ENCODE measurements at places on chromosomes 4 and X. TPM values are rescaled to one million over a fixed set of nuclear protein-coding genes. Genes with fewer than 3 reads are reported as not detected.
A peak's percentile ranks its signal among the peaks of the same experiment; 100 is the strongest.

GRCh38 chr4:13872155-13872554, 244.6 kb upstream of the BOD1L1 start:
- H3K4me1 ChIP-seq, result no peaks in the 10 kb centered on the region
- no peaks in the 10 kb centered on the region for H3K36me3 ChIP-seq
- DNase-seq, result no peak

DNA sequence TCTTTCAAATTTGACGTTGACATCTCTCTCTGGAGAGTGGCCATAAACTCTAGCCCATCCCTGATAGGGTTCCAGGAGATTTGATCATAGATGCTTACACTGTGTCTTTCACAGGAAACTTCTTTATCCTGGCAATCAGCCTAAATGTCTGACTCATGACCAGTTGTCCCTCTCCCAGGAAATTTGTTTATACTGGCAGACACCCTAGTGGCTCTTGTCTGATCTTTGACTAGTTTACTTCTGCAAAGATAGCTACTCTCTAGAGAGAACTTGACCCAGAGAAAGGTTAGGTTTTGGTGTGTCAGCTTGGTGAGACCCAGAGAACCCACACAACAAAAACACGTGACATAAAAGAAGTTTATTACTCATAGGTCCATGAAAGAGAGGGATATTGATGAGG, 509.8 kb downstream of the CENPC start:
- H3K36me3 ChIP-seq, result no peaks in the 10 kb centered on the region
- DNase-seq, result no peak
- no peak overlapping the region for H3K27ac ChIP-seq
- no peaks in the 10 kb centered on the region for H3K4me1 ChIP-seq
- H3K27me3 ChIP-seq, result no peaks in the 10 kb centered on the region

DNA sequence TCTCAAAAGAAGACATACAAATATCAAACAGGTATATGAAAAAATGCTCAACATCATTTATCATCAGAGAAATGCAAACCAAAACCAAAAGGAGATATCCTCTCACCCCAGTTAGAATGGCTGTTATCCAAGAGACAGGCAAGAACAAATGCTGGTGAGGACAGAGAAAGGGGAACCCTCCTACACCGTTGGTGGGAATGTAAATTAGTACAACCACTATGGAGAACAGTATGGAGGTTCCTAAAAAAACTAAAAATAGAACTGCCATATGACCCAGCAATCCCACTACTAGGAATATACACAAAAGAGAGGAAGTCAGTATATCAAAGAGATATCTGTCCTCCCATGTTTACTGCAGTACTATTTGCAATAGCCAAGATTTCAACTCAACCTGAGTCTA, 83.5 kb downstream of the CDS1 start:
- peaks cover 5% of the 10 kb centered on the region for H3K27me3 ChIP-seq
- no peak overlapping the region for H3K4me3 ChIP-seq
- no peaks in the 10 kb centered on the region for H3K36me3 ChIP-seq
- DNase-seq, result no peak
- no peak overlapping the region for H3K27ac ChIP-seq

- H3K27ac ChIP-seq, result no peak overlapping the region
- no peak overlapping the region for H3K4me3 ChIP-seq
- no peak for DNase-seq
- no peaks in the 10 kb centered on the region for H3K4me1 ChIP-seq
Measured at GRCh38 chr4:176453079-176453478, 133.3 kb downstream of the SPCS3 start.

DNA sequence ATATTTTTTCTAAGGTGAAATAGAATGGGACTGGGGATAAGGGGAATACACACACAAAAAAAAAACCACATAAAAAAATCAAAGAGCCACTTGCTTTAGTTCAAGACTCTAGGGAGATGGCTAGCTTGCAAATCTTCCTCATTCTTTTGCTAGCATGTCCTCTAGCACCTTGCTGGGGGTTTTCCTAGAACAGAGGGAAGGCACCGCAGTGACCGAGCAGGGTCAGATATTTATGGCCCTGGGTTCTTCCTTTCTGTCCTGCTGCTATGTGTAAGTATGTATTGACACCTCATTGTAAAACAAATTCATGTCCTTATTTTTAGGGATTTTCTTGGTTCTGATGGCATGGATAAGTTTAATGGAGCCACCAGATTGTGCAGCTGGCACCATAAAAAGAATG, 81.2 kb downstream of the SHISA3 start:
- H3K4me1 ChIP-seq, result no peaks in the 10 kb centered on the region
- no peak overlapping the region for H3K4me3 ChIP-seq
- no peaks in the 10 kb centered on the region for H3K36me3 ChIP-seq

- H3K27ac ChIP-seq, result no peak overlapping the region
- H3K36me3 ChIP-seq, result no peaks in the 10 kb centered on the region
- H3K4me1 ChIP-seq, result no peaks in the 10 kb centered on the region
- no peaks in the 10 kb centered on the region for H3K27me3 ChIP-seq
Measured at GRCh38 chr4:143667461-143667860, 33.0 kb downstream of the FREM3 start.

- H3K27ac ChIP-seq, result no peak overlapping the region
- no peaks in the 10 kb centered on the region for H3K4me1 ChIP-seq
- H3K36me3 ChIP-seq, result no peaks in the 10 kb centered on the region
- peaks cover 4% of the 10 kb centered on the region for H3K27me3 ChIP-seq
- no peak overlapping the region for H3K4me3 ChIP-seq
- DNase-seq, result peak; percentile 21
Measured at GRCh38 chrX:8879750-8880149, 78.6 kb upstream of the FAM9A start.

- no peak overlapping the region for H3K4me3 ChIP-seq
- no peaks in the 10 kb centered on the region for H3K36me3 ChIP-seq
- no peak overlapping the region for H3K27ac ChIP-seq
- DNase-seq, result no peak
Measured at GRCh38 chrX:66622209-66622608, 16.7 kb downstream of the EDA2R start.

DNA sequence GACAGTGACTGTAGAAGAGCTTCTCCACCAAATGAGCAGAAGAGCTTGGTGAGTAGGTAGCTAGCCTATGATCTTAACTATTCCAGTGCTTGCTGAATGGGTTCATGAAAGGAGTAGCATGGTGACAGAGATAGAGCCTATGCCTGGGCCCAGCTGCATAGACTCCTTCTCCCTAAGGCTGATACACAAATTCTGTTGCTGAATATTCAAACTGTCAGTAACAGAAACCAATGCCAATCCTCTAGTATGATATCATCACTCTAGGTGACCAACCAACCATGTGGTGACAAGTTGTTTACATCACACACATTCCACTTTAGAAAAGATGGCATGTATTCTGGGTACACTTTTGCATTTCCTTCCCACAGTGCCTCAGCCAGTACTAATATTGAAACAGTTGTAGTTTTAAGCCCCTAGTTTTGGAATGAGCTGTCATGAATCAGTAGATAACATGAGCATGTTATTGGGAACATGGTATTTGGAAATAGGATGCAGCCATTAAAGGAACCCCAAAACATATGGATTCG, 103.4 kb upstream of the GRXCR1 start:
- no peak overlapping the region for H3K4me3 ChIP-seq
- DNase-seq, result no peak
- no peak overlapping the region for H3K27ac ChIP-seq
- H3K4me1 ChIP-seq, result peaks cover 4% of the 10 kb centered on the region

- H3K27ac ChIP-seq, result no peak overlapping the region
- H3K27me3 ChIP-seq, result no peaks in the 10 kb centered on the region
- no peak overlapping the region for H3K4me3 ChIP-seq
- DNase-seq, result no peak
Measured at GRCh38 chrX:74061879-74062278, 242.1 kb upstream of the ZCCHC13 start.

DNA sequence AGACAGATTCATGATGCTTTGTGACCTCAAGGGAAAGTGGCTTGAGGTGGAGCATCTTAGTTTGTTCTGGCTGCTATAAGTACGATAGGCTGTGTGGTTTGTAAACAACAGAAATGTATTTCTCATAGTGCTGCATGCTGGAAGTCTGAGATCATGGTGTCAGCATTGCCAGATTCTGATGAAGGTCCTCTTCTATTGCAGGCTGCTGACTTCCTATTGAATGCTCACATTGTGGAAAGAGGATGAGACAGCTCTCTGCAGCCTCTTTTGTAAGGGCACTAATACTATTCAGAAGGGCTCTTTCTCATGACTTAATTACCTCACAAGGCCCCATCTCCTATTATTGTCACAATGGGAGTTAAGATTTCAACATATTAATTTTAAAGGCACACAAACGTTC, 1674.0 kb upstream of the PCDH7 start:
- no peak for DNase-seq
- H3K4me1 ChIP-seq, result no peaks in the 10 kb centered on the region
- no peaks in the 10 kb centered on the region for H3K27me3 ChIP-seq
- no peak overlapping the region for H3K4me3 ChIP-seq
- no peak overlapping the region for H3K27ac ChIP-seq

DNA sequence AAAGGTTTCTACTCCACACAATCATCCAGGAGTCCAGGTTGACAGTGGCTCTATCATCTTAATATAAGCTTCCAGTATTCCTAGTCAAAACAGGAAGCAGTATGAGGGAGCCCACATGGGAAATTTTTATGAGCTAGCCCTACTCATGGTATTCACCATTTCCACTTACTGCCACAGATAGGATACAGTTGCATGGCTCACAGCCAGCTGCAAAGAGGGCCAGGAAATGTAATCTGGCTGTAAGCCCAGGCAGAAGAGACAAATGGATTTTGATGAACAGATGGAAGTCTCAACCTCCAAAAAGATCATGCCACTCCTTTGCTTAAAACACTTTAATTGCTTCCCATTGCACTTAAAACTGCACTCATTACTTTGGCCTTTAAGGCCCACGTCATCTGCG, 150.6 kb downstream of the ADAMTS3 start:
- H3K36me3 ChIP-seq, result no peaks in the 10 kb centered on the region
- H3K4me1 ChIP-seq, result no peaks in the 10 kb centered on the region
- no peak overlapping the region for H3K27ac ChIP-seq
- DNase-seq, result no peak
- H3K27me3 ChIP-seq, result no peaks in the 10 kb centered on the region
- no peak overlapping the region for H3K4me3 ChIP-seq

DNA sequence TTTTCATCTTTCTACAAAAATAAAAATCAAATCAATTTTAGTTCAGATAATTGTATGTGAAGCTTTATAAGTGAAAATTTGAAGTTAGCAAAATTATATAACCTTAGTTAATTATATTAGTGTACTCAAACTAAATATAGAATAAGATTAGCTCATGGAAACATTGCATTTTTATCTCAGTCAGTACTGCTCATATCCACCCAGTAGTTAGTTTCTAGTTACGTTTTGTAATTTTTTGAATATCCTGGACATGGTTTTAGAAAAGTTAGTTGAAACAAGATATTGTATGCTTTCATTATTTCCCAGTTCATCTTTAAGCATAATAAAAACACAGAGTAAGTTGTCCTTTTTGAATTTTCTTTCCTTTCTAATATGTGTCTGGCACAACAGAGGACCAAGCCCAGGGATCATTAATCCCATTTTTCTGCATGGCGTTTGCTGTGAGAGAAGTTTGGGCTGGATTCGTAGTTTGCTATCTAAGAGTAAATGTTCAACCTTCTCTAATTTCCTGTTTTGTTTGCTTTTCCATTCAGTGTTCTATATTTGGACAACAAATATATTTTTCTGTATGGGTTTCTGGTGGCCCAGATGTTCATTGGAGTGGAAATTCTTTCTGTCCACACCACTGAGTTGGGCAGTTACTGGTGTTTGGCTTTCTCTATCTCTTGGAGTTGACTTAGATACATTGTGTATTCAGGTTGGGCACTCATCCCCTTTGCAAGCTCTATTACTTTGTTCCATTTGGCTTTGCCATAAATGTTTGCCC, 12.1 kb downstream of the TBL1X start:
- H3K27ac ChIP-seq, result no peak overlapping the region
- H3K4me3 ChIP-seq, result no peak overlapping the region
- H3K4me1 ChIP-seq, result peaks cover 10% of the 10 kb centered on the region

DNA sequence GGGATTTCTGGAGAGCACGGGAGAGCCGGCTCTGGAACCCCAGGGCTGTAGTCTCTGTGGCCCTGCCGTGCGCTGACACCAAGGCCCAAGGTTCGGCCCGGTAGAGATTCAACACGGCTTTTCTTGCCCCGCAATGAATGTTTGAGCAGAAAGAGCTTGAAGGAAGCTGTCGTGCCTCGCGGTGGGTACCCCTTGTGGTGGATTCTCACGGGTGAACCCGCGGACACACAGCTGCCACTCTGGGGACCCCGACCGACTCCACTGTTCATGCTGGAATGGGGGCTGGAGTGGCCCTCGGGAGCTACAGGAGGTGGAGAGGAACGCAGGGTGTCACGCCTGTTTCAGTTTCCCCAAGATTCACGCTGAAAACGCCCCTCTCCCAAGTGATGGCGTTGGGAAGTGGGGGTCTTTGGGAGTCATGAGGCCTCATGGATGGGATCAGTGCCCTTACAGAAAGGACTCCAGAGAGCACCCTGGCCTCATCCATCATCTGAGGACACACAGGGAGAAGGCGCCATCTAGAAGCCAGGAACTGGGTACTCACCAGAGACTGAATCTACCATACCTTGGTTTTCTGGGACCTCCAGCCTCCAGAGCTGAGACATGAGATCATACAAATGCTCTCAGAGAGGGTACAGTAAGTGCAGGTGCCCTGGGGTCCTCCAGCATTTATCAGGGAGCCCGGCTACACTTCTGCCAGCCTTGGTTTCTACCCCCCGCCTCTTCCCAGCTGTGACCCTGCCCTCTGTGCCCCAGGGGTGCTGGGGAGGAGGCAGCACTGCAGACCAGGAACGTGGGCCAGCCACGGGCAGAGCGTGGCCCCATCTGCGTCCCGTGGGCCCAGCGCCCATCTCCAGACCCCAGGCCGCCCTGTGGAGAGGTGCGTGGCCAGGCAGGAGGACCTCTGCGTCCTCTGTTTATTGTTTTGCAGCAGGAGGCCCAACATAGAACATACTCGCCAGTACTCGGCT, 6.4 kb downstream of the SLC25A6 start:
- H3K27ac ChIP-seq, result no peak overlapping the region
- H3K27me3 ChIP-seq, result no peaks in the 10 kb centered on the region
- DNase-seq, result no peak
- peaks cover 26% of the 10 kb centered on the region for H3K4me1 ChIP-seq
- no peak overlapping the region for H3K4me3 ChIP-seq
- peaks cover 67% of the 10 kb centered on the region for H3K36me3 ChIP-seq

- no peaks in the 10 kb centered on the region for H3K36me3 ChIP-seq
- H3K4me1 ChIP-seq, result peaks cover 12% of the 10 kb centered on the region
- H3K4me3 ChIP-seq, result no peak overlapping the region
Measured at GRCh38 chr4:74630551-74630950, 163.8 kb downstream of the BTC start.

DNA sequence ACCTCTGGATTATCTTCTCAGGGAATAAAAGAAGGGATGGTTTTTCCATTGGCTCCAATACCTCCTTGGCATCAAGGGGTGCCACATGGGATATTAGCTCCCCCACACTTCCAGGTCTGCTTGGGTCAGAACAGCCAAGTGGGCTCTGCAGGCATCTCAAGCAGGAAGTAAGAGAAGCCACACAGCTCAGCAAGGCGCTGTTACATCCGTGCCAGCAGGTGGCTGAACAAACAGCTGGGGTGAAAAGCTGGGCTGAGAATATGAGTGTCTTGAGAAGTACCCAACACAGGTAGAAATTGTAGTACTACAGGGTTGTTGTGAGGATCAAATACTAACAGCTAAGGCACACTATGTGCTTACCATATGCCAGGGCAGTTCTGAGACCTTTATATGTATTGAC, 76.7 kb upstream of the TMEM150C start:
- no peaks in the 10 kb centered on the region for H3K36me3 ChIP-seq
- no peaks in the 10 kb centered on the region for H3K27me3 ChIP-seq
- no peaks in the 10 kb centered on the region for H3K4me1 ChIP-seq
- no peak overlapping the region for H3K27ac ChIP-seq
- no peak overlapping the region for H3K4me3 ChIP-seq
- no peak for DNase-seq

The VCX3B gene
- not detected for total RNA-seq

The CFAP47 gene
- not detected for total RNA-seq

The PHEX gene
- 0.10 TPM for total RNA-seq

The PDLIM3 gene
- total RNA-seq, result not detected

The MOSPD2 gene
- 12.4 TPM for total RNA-seq

The ATP11C gene
- 12.3 TPM for total RNA-seq

Measured in activated CD4-positive, alpha-beta memory T cell treated with anti-CD3 and anti-CD28 coated beads, Interleukin-2, amount 10 ng/mL, durations not matched to agents 7 days and 5 days (primary cell).